Ureter (tissue), 1 donor: ENCODE measurements at places on chromosomes 2 and 18. TPM values are rescaled to one million over a fixed set of nuclear protein-coding genes. Genes with fewer than 3 reads are reported as not detected.

DNA sequence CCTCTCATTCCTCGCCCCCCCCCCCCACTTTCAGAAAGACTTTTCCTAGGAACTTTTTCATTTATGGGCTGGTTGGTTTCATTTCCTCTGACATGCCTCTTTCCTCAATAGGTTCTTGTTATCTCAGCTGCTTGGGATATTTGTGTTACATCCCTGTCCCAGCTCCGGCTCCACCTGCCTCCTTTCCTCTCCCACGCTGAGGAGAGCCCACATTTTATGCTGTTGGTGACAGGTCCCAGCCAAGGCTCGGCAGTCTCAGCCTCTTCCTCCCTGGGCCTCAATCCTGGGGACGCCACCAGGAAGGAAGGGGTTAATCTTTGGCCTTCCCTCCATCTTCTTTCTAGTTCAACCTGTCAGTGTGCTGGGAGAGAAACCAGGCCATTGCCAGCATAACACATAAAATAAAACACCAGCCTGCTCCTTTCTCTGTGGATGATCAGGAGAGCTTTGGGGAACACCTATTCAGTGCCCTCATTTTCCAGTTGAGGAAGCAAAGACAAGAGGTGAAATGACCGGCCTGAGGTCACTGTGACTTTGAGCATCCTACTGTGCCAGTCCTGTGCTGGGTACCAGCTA lies 216.9 kb upstream of the TNP1 start:
- no peak for DNase-seq

GRCh38 chr2:151891566-151892194 lies 63.5 kb upstream of the ARL5A start:
- no peak for DNase-seq

GRCh38 chr18:61274416-61274960 lies 58.7 kb upstream of the CDH20 start:
- DNase-seq = no peak

DNA sequence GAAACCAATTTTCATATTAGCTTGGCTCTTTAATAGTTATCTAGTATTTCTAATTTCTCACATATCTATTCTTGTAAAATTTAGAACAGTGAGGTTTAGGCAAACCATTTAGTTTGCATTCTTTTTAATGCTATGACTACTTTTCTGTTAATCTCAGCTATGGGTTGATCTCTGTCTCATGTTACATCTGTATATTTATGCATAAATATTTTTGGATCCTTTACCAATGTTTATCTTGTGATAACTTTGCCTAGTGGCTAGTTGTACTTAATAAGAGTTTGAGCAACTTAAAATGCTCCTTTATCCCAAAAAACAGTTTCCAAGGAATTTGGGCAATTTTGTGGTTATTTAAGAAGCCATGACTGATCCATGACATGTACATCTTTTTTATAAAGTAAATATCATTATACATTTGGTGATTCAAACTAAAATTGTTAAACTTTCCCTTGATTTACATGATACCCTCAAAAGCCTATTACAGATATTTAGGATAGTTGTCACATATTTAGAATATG lies 86.3 kb downstream of the R3HDM1 start:
- no peak for DNase-seq

- no peak for DNase-seq
Measured at GRCh38 chr2:76679025-76679396, 843.2 kb downstream of the LRRTM4 start.

LONRF2 gene
- 3.6 TPM for total RNA-seq
